NCI-H1930 (cell line): ENCODE measurements at places on chromosomes 2 and 18.

- DNase-seq, result peak; percentile 24
Observed at GRCh38 chr2:152036611-152037469, 62.0 kb downstream of the CACNB4 start.

DNA sequence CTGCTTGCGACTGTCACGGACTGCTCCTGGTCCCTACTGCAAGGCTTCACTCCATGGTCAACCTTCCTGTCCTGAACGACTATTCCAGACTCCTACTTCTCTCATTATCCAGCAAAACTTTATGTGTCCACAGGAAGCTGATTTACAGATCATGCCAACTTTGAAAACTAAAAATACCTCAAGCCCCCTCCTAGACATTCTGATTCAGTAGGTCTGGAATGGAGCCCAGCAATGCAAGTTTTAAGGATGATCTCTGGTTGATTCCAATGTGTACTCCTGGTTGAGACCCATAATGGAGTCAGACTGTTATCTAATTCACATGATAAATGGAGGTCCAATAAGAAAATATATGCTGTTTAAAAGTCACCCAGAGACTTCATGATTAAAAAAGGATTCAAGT, 13.1 kb upstream of the LRATD1 start:
- no peak for DNase-seq

DNA sequence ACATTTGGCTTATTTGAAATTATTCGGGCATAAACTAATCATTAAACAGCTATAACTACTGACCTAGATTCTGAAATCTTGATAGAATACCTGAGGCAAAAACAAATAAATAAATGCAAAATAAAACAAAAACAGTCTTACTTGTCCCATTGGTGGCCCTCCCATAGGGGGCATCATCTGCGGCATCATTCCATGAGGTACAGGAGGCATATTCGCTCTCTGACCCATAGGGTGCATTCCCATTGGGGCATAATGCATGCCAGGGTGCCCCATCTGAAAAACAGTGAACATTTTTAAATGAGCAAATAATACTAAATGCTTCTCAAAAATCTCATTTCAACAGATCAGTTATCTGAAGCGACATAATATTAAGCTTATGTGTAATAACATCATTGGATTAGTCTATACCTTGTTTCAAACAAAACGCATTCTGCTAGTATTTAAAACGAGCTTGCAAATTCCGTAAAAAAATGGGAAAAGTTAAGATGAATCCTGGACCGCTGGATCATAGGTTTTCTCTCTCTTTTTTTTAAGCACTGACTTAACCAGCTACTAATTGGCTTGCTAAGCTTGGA, 1.3 kb downstream of the PRPF40A start:
- no peak for DNase-seq

- DNase-seq, result no peak
Observed at GRCh38 chr2:240302933-240303595, 132.4 kb upstream of the GPC1 start.

DNA sequence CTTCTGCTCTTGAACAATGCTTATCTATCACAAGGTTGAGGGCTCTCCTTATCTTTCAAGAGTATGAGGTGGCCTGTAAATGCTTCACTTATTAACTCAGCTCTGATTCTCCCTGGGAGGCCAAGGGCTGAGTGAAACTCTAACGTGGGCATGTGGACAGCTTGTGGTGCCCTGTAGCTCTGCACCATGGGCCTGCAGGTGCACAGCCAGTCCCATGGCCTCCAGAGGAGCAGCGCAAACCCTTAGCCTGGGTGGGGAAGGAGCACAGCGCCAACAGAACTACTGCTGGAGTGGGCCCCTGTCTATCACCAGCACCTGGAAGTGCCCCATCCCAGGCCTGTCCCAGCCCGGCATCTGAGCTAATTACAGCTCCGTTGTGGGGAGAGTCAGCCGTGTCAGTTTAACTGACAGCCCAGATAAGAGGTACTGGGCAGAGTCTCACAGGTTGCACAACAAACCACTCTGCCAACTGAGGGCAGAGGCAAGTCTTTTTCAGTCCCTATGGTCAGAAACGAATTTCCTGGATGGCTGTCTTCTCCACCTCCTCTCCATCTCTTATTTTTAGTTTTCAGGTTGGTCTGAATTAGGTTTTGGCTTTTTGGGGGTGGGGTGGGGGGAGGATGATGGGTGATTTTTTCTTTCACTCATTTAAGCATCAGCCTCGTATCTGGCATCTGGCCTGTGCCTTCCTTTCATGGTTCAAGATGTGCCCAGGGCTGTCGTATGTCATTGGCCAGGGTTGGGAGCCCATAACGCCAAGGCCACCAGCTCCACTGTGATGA, 219.5 kb downstream of the BCL2 start:
- no peak for DNase-seq

DNA sequence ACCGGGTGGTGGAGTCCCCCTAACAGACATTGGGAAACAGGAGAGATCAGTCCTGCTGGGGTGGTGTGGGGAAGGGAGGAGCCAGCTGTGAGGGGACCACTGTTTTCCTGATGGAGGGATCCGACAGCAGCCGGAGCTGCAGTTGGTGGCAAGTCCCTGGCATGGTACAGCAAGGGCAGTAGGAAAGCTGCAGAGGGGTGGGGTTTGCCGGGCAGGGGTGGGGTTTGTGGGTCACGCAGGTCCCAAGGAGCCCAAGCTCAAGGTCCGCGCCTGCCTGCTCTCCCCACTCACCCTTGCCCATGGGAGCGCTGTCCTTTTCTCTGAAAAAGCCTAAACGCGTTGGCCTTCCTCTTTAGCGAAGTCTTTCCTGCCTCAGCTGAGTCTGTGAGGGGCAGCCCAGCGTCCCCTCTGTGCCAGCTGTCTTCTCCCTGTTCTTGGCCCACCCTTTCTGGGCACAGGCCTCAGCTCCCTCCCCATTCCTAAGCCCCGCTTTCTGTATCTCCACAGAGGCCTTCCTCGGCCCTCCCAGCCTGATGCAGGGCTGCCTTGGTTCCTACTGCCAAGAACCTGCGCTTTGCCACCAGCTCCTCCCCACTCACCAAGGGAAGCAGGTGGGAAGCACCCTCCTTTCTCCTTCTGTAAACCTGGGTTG, 29.3 kb upstream of the INHBB start:
- no peak for DNase-seq

- DNase-seq, result no peak
Observed at GRCh38 chr2:46653539-46653938, 174.2 kb downstream of the TMEM247 start.

DNA sequence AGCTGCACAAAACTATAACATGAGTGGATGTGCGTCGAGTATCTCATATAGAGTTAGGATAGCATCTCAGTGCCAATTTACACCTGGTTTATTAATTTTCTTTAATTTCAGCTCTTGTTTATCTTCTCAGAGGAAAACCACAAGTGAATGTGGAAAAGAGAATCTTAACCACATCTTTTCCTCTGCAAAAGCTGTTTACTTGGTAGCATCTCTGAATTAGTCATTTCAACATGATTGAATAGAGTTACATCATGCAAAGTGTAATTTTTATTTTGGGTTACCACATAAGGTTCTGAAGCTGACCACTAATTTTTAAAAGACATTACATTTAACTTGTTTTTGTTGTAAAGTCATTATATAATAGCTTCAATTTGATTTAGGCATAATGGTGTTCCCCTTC, 83.8 kb upstream of the FAM237A start:
- no peak for DNase-seq

DNA sequence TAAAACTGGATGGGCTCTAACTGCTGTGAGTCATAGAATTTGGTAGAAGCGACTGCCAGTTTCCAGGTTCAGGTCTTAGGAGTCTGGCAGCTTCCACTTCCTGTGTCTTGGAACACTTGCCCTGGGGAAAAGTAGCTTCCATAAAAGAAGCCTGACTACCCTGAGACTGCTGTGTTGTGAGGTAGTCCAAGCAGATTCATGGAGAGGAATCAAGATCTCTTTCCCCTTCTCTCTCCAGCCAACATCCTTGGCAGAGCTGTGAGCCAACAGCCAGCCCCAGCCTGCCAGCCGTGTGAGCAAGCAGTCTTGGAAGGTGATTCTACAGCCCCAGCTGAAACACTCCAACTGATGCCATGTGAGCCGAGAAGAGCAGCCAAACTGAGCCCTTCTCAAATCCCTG, 33.7 kb downstream of the SLC20A1 start:
- DNase-seq, result no peak

DNA sequence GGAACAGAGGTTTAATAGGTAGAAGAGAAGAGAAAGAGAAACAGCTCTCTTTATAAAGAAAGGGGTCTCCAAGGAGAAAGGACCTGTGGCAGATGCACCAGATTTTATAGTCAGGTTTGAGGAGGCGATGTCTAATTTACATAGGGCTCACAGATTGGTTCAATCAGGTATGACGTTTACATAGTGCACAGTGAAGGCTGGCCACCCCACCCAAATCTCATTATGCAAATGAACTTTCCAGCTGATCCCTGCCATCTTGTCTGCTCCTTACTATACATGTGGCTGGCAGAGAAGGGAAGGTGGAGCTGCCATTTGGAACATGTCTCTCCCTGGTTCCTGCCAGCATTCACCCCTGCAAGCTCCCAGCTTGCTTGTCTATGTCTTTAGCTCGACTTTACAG, 557.8 kb downstream of the SUCLG1 start:
- no peak for DNase-seq

- DNase-seq, result no peak
Observed at GRCh38 chr2:143786026-143786765, 657.0 kb downstream of the ARHGAP15 start.

- DNase-seq, result no peak
Observed at GRCh38 chr18:55477499-55477859, 110.5 kb downstream of the TCF4 start.
